GM12892 (cell line): ENCODE measurements at places on chromosomes 5 and 9.

DNA sequence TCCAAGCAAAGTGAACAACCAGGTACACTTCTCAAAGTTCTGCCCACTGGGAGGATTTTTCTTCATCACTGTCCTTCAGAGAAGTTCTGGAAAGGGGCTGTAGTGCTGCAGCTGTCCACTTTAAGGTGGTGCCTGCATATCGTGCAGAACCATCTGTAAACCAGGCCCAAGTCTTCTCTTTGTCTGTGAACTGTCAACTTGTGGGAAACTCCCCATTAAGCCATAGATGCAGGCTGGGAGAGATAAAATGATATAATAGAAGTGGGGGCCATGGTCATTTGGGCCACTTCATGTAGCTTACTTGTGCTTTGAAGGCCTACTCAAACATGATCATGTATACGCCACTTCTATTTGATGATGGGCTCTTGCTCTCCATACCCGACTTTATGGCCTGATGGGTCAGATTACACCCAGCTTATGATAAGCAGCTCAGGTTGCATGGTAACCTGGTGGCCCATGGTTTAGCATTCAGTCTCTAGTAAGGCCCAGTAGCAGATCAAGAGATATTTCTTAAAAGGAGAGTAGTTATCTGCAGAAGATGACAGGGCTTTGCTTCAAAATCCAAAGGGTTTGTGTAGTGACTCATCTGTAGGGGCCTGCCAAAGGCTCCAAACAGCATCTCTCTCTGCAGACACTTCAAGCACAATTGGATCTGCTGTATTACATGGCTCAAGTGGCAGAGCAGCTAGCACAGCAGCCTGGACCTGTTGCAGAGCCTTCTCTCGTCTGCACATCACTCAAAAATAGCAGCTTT lies 15.7 kb upstream of the BTF3 start:
- DNase-seq = no peak

DNA sequence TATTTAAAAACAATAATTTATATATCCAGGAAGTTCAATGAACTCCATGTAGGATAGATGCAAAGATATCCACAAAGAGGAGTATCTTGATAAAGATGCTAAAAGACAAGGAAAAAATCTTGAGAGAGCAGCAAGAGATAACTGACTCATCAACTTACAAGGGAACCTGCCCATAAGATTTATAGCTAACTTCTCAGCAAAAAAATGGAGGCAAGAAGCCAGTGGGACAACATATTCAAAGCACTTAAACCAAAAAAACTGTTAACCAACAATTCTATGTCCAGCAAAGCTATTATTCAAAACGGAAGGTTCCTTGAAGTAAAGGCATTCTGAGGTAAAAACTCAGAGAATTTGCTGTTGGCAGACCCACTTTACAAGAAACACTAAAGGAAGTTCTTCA lies 20.3 kb downstream of the RABGAP1 start:
- no peak for DNase-seq

- DNase-seq = no peak
These were observed 7.0 kb downstream of the TGFBI start for GRCh38 chr5:136035837-136036236.

DNA sequence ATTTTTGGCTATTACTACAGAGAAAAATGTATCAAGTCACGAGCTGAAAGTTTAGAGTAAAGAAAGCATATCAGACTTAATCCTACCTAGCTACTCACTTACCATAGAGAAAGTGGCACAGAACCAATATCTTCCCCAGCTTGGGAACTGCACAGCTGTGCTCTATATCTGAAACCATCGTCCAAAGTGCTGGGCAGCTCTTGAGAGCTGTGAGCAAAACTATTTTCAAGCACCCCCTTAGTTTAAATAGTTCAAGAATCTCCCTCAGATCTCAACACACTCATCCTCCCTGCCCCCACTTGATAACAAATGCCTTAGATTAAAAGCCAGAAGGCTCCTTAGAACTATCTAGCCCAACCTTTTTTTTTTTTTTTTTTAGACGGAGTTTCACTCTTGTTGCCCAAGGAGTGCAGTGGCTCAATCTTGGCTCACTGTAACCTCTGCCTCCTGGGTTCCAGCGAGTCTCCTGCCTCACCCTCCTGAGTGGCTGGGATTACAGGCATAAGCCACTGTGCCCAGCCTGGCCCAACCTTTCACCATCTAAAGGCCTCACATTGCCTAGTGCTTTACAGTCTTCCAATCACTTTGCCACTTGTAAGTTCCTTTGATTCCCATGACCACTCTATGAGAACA lies 94.2 kb upstream of the APC start:
- DNase-seq = no peak

DNA sequence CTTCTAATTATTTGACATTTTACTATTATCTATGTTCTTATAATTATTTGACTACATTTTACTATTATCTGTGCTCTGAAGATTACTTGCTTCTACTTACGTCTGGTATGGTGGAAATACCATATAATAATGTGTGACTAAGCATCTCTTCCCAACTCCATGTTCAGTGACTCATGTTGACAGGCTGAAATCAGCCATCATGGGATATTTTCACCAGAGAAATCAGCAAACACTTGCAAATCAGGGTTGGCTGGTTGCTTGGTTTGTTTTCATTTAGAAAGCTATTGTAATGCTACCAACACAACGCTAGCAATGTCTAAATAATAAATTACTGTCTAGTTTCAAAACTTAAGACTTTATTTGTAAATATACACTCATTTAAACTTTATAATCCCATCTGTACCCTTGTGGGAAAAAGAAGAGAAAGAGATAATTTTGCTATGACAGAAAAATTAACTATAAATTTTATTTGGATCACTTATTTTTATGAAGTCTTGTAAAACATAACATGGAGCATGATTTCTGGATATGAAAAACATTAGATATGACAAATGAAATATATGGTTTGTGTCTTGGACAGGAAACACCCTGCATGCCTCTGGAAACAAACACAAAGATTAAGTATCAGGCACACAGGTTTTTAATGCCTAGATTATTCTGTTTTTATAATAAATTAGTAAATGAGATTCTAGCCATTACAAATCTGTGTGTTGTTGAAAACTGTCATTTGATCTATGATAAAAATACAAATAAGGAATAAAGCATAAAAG lies 337.6 kb downstream of the BNC2 start:
- no peak for DNase-seq

DNA sequence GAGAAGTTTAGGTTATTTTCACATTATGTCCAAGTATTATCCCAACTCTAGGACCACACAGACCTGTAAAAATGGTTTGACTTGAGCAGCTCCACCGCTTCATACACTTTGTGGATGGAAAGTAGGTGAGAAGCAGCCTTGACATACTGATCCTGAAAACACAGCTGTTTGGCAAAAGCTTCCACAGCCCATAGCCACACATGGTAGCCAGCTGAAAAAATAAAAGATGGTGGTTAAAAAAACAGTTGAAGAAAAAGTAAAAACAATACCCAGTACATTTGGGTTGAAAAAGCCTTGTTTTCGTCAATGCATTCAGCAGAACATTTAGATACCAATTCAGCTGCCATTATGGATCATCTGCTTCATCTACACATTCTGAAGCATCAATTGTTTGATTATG lies 36.7 kb downstream of the GEMIN5 start:
- DNase-seq = no peak

DNA sequence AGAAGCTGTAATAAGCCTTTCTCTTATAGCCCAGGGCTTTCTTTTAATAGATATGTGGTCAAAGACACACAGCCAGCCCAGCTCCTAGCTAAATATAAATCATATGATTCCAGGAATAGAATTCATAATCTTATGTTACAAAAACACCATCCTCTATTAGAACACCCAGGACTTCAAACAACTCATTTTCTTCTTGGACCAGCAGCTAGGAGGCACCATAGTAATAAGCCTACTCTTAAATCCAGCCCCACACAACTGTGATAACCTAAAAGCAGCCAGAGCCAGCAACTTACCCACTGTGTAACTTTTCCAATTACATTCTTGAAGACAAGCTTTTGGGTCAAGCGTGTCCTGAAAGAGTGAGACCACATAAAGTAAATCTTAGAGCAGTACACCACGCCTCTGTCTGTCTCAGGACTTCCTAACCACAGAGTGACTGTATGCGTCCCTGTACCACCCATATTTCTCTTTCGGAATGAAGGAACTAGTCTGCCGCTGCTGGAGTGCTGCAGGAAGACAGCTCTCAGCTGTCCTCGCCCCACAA lies 223.8 kb downstream of the TLE1 start:
- DNase-seq = no peak

DNA sequence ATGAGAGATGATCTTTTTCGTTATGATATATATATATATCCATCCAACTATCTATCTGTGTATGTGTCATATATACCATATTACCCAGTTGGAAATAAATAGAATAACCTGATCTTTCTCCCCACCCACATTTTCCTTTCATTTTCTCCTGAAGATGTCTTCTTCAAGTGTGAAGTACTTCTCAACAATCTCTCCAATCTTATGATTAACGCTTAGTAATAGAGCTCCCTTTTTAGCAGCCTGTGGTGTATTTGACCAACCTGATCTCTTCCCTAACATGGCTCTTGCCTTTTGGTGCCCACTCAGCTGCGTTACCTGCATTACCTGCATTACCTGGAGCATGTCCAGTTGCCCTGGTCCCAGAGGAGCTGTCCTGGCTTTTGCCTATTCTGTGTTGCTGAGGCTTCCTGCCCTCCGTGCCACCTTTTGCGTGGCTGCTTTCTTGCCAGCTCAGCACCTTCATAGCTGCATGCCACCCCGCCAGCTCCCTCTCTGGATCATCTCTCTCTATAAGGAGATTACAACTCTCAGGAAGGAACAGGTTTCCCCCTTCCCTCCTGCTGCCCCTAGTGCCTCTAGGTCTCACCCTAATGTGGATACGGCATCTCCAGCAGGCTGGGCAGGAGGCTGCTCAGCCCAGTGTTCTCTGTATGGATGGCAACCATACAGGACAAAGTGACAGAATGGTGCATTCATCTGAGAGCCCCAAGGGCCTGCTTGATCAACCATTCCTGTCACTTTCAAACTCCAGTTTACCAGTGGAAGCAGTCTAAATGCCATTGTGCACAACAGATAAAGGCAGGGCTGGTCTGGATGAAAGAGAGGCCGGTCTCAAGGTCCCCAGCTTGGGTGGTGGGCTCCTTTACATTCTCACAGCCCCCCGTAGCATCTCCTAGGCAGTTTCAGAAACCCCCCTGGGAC lies 126.7 kb downstream of the GADD45G start:
- DNase-seq = no peak

GRCh38 chr5:14299666-14300065 lies 156.5 kb downstream of the TRIO start:
- no peak for DNase-seq

- DNase-seq = no peak
These were observed 350.1 kb upstream of the IRX2 start for GRCh38 chr5:3101561-3101960.
